A549 (cell line): ENCODE measurements at places on chromosomes 6 and 20.
A peak's percentile ranks its signal among the peaks of the same experiment; 100 is the strongest.

DNA sequence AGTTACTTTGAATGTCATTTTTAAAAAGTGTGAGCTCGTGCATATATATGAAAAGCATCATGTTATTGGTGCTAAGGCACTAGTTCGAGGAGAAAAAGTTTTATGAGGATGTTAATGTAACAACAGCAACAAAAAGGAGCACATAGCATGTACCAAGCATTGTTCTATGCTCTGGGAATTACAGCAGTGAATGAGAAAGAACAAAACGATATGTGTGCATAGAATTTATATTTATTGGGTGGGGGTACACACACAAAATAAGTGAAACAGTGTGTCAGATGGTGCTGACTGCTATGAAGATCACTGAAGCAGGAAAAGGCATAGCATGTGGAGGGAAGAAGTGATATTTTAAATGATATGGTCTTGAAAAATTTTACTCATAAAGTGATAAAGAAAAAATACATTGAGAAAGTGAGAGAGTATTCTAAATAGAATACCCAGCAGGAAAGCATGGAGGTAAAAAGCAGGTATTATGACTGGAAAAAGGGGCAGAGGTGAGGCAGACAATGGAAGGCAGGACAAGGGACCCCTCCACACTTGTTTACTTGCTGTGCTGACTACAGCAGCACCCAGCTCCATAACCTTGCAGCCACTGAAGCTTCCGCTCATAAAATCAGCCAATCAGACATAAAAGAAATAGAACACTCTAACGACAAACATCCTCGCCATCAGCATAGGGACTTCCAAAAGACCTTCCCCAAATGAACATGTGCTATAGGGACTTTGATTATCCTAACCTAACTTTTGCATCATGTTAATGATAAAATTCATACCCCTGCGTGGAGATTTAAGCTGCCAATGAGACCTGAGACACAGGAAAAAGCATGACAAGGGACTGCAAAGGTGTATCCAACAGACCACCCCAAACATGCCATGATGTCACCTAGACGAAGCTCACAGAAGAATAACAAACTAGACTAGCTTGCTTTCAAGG is 119.9 kb downstream of the HFE start:
- DNase-seq: no peak

- DNase-seq: no peak
Observed at GRCh38 chr6:130143709-130144108, 79.0 kb downstream of the SAMD3 start.

- DNase-seq: no peak
Observed at GRCh38 chr6:130624046-130624445, 203.2 kb upstream of the SMLR1 start.

DNA sequence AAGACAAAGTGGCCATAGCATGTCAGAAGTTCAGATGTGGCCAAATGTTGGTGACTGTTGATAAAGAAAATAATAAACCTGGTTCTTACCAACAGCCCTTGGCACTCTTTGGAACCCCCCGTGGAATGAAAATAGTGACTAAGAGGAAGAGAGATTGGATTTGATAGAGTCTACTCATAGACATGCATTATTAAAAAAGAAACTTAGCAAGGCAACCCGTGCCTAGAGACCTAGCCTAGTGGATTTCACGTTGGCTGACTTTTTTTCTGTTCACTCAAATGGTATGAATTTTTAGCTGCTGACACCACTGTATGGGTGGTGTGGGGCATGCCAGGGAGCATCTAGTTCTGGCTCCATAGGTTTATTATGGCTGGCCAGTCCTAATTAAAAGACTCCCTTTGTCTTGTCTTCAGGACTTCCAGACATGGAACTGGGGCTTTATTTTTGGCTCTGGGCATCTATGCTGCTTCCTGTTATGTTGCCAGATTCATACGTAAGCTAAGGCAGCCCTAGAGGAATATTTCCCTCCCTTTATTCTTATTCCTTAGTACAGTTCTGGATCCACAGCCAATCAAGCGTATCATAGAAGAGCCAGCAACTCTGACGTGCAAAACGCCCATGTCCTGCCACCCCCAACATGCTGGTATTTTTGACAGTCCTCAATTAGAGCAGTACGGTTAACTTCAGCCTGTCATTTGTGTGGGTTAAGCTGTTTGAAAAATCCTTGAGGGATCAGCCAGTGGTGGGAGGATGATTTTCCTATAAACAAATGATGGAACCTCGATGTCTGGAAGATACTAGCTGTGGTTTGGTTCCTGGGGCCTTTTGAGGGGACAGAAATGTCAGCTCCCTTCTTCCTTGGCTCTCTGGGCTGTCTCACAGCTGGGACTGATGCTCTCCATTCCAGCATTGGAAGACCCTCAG is 127.5 kb downstream of the ISM1 start:
- DNase-seq: no peak

GRCh38 chr20:61627791-61628415 is 375.8 kb downstream of the CDH4 start:
- no peak for DNase-seq

GRCh38 chr6:137975188-137975940 is 108.3 kb downstream of the TNFAIP3 start:
- DNase-seq: no peak

DNA sequence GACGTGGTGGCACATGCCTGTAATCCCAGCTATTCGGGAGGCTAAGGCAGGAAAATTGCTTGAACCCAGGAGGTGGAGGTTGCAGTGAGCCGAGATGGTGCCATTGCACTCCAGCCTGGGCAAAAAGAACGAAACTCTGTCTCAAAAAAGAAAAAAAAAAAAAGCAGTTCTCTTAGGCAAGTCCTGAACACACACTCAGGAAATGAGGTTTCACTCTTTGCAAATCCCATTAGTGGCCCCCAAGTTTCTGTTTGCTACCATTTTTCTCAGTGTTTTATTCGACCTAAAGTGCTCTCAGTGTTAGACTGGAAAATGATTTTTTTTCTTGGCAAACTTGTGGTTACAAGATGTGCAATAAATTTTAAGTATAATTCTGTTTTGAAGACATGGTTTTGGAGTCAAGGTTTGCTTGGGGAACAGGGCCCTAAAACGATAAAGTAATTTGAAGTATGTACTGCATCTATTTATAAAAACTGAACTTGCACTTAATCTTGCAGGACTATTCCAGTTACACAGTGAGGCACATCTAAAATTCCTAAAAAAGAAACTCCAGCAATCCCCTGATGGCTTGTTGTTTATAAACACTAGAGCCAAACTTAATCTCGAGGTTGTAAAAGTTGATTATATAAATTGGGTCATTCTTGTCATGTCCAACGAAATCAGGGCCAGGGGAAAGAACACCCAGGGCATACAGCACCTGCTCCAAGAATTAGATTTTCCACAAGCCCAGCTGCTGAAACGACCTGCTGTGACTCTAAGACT is 42.6 kb downstream of the MAP1LC3A start:
- no peak for DNase-seq

GRCh38 chr6:70303034-70303525 is at the start of gene COL9A1:
Gene COL9A1, minus strand, starts transcription at chr6:70303084. Its CDS starts 160 bp downstream, at chr6:70302924.
- DNase-seq: no peak

GRCh38 chr6:161235776-161236633 is 37.9 kb downstream of the AGPAT4 start:
- no peak for DNase-seq

DNA sequence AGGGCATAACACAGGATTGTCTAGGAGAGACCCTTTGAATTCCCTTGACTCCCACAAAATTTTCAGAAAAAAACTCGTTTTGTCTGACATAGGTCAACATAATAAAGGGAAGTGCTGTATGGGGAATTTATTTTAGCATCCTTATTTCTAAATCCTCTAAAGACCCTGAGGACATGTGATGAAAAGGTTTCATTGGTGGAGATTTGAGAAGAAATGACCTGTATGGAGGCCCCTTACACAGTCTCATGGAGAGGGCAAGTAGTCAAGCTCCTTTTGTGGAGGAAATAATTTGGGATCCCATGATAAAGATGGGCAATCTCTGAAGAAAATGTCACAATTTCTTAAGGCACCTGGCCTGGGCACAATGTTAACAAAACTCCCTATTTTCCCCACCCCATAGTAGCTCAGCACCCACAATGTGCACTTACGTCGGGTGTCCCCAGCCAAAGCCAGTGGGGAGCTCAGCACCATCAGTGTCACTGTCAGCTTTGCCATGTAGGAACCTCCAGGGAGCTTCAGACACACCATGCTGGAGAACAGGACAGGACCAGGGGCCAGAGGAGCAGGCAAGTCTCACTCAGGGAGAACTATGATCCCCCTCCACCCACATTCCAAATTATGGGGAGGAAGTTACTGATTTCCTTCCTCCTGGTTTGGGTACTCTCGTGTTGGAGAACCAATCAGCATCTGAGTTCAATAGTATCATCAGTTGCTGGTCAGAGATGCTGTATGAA is at the start of gene HLA-DRB5:
TSS of gene HLA-DRB5 (minus strand) at position 591 of the 734 bp plus-strand sequence. CDS start at position 528, 63 bp downstream.
- no peak for DNase-seq

- DNase-seq: no peak
Observed at GRCh38 chr20:4183361-4183760, 168.0 kb upstream of the RNF24 start.

DNA sequence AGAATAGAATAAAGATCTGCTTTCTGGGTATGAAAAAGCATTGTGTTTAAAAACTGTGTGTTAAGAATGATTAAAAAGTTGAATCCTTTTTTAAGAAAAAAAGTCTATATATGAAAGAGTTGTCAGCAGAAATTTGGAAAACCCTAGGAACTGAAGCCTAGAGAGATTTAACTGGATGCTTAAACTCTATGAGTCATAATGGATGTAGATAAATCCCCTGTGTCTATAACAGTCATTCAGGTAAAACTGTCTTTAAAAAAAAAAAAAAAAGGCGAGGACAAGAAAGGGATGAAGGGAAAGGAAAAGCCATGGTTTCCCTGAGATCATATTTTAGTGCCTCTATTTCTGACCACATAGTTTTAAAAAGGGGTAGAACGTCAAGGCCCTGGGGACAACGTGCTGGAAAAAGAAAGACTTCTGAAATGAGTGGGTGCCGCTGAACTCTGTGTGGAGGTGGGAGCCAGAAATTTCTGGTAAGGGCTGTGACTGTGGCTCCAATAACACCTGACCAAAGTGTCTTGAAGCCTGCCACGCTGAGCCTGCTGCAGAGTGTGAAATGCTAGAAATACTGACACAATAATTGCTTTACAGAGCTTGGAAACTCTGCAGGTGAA is 302.6 kb upstream of the ARID1B start:
- no peak for DNase-seq

- DNase-seq: no peak
Observed at GRCh38 chr6:147132889-147133288, 71.3 kb upstream of the STXBP5 start.

- no peak for DNase-seq
Observed at GRCh38 chr6:14838133-14838583, 407.7 kb upstream of the JARID2 start.

- no peak for DNase-seq
Observed at GRCh38 chr20:9516234-9516871, 2.0 kb downstream of the LAMP5 start.

DNA sequence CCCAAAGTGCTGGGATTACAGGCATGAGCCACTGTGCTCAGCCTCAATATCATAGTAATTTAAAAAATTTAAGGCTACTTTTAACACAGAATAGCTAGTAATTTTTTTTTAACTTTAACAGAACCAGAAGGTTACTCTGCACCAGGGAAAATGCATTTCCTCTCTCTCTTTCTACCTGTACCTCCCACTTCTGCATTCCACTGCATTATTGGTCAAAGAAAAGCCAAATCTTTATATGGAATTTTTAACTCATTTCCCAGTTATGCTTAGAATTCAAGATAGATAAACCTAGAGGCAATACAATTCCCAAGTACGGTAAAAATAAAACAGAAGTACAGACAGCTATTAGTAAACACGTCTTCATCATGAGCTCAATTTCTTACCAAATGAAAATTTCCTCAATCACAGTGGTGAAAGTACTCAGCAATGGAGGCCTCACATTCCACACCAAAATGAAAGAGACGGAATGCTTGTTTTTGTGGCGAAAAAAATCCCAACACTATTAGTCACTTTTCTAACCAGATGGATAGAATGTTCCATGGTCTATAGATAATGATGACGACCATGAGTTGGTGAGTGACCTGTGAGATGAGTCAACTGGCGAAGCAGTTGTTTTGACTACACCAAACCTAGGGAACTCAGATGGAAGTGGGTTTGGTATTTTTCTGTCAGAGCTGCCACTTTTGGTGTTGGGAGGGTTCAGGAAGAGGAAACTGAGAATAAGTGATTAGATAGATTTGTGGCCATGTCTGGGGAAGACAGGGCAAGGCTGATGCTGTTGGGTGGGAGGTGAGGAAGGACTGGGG is 104.7 kb upstream of the SGK1 start:
- DNase-seq: peak; percentile 85

GRCh38 chr20:38296433-38296832 is 7.5 kb upstream of the BPI start:
- DNase-seq: no peak

GRCh38 chr6:39361657-39362486 is 39.4 kb upstream of the KCNK16 start:
- DNase-seq: peak; percentile 51

DNA sequence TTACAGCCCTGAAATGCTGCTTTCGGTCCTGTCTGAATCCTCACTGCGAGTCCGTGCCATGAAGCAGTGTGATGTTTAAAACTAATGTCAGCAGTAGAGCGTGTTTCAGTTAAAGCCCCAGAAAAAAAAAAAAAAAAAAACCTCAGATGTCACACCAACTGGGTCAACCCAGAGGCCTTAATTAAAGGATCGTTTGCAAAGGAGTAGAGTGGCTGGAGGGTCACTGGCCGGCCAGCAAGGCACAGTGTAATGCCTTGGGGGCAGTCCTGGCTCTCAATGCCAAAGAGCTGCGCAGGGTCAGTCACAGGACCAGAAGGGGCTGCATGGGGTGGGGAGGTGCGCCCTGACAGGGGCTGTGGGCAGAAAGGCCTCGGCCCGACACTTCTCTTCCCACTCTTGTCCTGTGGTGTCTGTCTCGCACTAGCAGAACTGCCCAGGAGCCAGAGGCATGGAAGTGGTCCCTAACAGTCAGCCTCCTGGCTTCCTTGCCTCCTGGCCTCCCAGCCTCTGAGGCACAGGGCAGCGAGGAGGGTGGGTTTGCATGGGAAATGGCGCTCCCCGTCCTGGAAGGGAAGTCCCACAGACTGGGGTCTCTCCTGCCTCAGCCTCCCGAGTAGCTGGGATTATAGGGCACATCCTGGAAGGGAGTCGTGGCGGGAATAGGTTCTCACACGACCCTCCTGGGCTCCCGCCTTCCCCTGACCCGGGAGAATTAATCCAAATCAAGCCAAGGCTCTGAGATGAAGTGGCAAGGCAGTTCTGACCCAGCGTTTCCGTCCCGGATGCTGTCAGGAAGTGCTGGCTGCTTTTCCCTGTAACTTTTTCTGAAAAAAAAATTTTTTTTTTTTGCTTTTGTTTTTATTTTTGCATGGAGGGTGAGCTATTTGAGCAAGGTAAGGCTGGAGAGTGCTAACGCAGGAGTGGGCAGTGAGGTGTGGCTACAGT is 53.7 kb upstream of the MPC1 start:
- DNase-seq: no peak

DNA sequence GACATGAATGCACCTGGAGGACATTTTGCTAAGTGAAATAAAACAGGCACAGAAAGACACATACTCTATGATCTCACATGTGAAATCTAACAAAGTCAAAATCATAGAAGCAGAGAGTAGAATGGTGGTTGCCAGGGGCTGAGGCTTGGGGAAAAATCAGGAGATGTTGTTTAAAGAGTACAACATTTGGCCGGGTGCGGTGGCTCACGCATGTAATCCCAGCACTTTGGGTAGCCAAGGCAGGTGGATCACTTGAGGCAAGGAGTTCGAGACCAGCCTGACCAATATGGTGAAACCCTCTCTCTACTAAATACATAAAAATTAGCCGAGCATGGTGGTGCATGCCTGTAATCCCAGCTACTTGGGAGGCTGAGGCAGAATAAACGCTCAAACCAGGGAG is 26.0 kb upstream of the LOC128125822 start:
- DNase-seq: no peak

- DNase-seq: no peak
Observed at GRCh38 chr20:8406391-8406790, 274.3 kb downstream of the PLCB1 start.

- DNase-seq: no peak
Observed at GRCh38 chr20:14544688-14545087, 207.3 kb upstream of the FLRT3 start.
